ENCODE measurements at places on chromosomes 3 and 15.

- peak; percentile 92 for DNase-seq
Observed at GRCh38 chr3:9396301-9396631, 1.1 kb upstream of the SETD5 start.

GRCh38 chr3:169940470-169941181, 26.0 kb upstream of the SEC62 start:
- DNase-seq = no peak

GRCh38 chr3:149752788-149753136, 473 bp upstream of the COMMD2 start:
- no peak for DNase-seq

DNA sequence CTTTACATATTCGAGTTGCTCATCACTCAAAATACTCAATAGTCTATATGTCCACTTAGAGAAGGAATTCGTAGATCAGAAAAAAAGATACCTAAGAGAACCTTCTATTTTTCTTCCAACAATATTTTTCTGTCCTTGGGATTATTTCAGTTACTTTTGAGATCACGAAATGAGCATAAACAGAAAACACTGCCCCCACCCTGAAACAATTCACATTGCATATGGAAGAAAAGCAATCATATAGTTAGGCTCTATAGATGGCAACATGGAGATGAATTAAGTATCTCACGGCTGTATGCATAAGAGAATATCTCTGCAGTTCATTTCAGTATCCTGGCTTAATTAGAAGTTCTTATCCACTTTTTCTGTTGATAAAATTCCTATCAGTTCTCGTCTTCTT, 391.1 kb downstream of the FGF12 start:
- no peak for DNase-seq

GRCh38 chr3:187276397-187277128, 15.0 kb downstream of the MASP1 start:
- DNase-seq = no peak

GRCh38 chr3:9903238-9903624, 583 bp downstream of the IL17RE start:
- DNase-seq = no peak

DNA sequence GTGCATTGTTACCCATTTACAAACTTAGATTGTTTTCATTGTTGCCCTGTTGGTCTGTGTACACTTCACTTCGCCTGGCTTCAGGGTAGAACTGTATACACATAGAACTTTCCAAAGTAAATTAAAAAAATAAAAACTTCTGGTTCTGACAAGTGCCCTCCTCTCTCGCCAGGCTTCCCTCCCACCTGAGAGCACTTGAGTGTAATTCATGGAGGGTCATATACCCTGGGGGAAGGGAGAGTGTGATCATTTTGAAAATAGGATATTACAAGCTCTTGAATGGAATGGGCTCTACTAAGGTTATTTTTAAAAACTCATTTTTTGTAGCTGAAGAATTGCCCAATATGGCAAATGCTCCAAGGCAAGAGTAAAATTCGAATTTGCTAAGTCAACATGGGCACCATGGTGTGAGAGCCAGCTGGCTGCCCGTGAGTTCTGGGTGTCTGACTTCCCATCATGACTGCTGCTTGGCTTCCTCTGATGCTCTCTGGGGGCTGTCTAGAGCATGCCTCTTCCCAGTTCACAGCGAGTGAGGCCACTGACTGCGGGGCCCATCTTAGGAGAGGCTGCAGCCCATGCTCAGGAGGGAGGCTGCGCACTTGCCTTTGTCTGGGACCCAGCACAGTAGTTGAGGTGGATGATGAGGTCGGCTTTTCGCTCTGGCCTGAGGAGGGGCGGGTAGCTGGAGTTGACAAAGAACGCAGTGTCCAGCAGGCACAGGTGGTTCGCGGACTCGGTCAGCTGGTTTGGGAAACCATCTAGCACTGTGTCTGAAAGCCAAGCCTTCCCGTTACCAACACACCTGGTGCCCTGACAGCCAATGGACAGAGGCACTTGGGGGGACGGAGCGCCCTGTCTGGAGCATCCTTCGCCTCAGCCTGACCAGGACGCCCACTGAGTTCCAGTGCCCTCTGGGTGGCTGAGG, 13.1 kb upstream of the EHD4 start:
- DNase-seq = no peak

GRCh38 chr15:59258317-59258716, 51.7 kb downstream of the LDHAL6B start:
- no peak for DNase-seq

GRCh38 chr3:117439812-117440211, 730.2 kb downstream of the TUSC7 start:
- peak; percentile 74 for DNase-seq

GRCh38 chr15:71116366-71116765, 1.1 kb downstream of the THSD4 start:
- no peak for DNase-seq

Measured in NCI-H446 treated with DMSO at 0.1 percent for 48 hours (cell line).